Fibroblast of skin of left biceps (primary cell): ENCODE measurements at places on chromosomes 6 and 20.

DNA sequence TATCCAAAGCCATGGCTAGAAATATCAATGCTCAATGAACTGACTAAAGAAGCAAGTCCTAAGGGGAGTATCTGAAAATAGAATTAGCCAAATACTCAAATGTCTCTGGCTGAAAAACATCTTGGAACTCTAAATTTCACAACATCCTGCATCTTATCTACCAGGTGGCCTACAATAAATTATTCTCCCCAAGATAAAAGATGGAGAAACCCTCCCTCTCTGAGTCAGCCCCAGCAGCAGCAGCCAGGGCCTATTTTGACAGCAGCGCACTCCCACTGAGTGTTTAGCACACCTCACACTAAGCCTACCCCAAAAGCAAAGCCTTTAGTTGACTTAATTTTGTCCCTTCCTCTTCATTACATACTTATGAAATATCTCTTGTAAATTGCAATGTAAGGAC lies 5.9 kb downstream of the CALHM6 start:
- DNase-seq = no peak

- DNase-seq = no peak
Measured at GRCh38 chr6:39044181-39044580, 4.4 kb upstream of the GLP1R start.

DNA sequence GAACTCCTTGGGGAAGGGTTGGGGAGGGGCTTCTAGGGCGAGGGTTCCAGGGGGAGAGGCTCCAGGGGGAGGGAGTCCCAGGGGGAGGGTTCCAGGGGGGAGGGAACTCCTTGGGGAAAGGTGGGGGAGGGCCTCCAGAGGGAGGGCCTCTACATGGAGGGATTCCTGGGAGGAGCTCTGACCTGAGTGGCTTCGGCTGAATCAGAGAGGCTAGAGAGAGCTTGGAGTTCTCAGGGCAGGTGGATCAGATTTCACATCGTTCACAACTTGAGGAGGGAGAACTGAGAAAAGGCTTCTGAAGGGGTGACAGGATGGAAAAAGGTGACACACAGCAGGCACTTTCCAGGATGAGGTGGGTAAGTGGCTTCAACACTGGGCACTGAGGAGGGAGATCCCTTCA lies 49.1 kb downstream of the DAAM2 start:
- no peak for DNase-seq

GRCh38 chr6:35400901-35401311 lies 51.2 kb upstream of the FANCE start:
- no peak for DNase-seq

DNA sequence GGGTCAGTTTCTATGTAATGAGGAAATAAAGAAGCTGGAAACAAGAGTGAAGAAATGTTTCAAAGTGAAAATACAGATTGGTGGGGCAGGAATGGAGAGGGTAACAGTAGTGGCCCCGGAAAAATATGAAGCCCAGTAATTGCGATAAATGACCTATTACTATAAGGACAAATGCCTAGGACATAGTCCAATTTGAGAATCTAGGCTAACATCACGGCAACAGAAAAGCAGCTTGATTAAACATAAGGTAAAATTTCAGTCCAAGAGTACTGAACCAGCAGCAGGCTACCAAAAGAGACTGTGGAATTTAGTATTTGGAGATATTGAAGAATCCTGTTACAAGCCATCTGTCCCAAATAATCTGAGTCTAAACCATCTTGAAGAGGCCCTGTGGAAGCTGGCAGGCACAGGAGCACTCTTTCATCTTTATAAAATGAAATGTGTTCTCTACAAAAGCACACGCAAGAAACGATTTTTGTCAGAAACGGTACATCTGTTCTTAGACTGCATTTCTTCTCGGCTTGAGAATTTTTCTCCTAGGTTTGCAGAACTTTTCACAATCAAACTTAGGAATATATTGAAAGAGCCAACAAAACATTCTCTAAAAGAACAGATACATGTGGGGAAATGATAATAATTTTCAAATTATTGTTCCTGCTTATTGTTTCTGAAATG lies 49.3 kb downstream of the ELOVL5 start:
- DNase-seq = no peak

DNA sequence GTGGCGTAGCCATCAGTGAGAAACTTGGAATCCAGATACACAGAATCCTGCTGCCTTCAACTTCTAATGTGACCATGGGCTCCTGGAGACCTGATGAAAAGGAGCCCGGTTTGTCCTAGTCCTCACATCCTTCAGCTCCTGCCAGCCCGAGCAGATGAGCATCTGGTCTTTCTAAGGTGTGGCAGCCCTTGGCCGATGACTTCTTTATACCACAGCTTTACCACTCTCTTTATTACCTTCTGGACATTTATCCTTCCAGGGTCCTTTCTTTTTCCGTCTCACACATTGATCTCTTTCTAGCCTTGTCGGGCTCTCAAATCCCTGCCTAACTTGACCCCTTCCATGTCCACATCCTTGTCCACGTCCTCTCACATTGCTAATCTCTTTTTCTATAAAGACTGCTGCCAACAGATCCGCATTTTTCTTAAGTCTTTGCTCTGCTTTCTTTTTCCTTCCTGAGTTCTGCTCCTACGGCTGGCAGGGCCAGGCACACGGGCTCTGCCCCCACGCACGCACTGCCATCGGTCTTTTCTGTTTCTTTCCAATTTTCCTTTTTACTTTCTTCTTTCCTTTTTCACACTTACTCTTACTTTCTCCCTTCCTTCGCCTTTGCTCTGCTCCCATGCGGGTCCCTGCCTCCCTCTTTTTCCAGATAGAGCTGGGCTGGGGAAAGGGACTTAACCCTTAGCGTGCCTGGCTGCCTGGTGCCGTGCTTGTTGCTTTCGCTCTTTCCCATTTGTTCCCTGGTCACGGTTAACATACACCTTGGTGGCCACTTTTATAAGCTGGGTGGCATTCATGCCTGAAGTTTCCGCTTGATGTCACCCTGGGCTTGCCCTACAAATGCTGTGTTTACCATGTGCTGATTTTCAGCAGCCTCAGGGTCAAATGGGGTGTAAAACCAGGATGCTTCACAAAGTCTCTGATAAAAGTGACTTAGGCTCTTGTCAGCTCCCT lies 9.4 kb upstream of the GMPR start:
- no peak for DNase-seq

DNA sequence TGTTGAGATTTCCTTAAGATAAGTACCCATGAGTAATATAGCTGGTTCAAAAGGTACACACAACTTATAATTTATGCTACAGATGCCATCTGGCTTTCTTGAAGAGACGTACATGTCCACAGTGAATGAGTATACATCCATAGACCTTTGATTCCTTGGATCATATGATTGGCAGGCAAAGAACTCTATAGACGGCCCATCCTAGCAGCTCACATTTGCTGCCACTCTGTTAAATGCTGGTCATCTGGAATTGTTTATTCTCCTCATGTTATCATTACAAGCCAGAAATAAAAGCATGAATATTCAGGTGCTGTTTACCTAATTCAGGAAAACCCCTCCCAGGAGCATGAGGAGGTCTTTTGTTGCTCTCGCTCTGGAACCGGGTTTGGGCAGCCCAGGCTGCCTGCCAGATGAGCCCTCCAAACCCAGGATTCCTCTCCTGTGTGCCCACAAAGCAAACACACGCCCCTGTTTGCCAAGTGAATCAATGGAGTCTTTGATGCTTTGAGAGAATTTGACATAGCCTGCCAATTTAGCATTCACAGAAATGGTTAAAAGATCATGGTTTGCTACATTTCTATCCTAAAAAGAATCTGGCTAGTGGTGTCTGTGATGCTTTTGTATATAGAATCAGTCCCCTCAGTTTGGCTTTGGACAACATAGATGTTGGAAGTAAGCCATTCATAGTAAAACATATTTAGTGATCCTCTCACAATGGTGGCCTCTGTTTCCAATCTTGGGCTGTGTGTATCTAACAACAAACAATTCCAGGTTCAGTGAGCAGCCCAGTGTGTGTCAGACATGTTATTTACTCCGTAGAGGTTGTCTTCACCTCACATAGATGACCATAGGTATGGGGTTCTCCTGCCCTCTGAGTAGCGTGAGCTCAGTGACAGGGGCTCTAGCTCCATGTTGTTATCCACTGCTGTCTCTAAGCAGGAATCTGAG lies 17.5 kb upstream of the PLCG1 start:
- DNase-seq = no peak

DNA sequence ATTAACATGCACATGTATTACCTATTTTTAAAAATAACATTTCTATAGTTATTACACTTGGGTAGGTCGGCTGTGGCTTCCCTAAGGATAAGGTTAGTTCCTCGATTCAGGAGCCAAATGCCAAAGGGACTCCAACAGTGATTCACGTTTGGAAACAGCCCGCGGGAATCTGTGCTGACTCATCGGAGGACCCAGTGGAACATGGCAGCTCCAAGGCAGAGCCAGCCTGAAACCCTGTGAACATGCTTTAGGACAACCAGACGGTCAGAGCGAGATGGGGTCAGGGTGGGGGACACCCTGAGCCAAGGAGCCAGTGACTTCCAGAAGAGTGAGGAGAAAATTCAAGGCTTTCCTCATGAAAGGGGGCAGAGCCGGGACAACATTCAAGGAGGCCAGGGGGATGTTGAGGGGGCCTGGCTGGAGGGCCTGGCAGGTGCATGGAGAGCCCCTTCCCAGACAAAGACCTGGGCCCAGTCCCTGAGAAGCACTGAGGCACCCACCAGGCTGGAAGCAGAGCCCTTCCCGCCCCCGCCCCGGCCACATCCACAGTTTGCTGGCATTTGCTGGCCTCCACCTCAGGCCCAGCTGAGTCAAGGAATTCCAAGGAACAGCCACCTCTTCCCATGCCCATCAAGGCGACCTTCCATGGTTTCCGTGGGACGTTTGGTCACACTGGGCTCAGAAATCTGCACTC lies 133.2 kb downstream of the SNX5 start:
- DNase-seq = no peak

DNA sequence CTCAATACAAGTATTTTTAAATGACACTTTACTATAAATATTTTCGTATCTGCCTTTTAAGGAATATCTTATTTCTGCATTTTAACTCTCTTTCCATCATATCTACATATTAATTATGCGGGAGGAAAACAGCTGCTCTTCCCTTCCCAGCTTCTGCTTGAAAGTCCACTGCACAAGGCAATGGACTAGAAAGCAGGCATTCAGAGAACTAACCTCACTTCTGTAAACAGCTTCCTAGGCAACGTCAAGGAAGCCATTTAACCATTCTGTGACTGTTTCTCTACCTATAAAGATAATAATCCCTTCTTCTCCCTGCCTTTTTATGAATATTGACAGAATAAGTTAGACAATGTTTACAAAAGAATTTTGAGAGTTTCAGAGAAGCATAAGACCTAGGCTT lies 319.4 kb downstream of the BTBD9 start:
- no peak for DNase-seq

DNA sequence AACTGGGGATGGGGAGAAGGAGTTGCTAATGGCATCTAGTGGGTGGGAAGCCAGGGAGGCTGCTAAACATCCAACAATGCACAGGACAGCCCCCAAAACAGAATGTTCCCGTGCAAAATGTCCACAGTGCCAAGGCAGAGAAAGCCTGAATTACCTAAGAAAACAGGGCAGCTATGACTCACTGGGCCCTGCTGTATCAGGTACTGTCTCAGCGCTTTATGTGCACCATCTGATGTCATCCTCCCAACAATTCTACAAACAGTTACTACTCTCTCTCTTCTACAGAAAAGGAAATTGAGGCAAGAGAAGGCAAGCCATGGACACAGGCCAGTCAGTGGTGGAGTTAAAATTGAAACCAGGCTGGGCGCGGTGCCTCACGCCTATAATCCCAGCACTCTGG lies 3.1 kb downstream of the YTHDF1 start:
- no peak for DNase-seq

DNA sequence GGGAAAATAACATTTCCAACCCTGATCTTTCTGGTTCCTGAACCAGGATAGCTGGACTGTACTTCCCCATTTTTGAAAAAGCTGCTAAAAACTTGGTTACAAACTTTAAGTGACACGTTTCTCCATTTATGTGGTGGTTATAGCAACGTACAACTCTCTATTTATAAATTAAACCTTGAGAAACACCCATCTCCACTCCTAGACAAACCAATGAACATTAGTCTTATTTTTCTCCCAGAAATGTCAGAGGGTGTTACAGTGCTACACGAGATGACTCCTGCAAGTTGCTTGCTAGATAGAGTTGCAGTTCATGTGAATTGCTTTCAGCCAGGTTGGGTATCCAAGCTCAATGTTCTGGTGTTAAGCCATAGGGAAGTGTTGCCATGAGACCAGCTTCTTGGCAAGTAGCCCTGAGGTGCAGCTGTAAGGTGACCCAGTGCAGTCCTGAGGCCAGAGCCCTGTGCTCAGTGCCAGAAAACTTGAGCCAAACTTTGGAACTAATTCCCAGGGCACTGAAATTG lies 51.3 kb upstream of the REV3L start:
- no peak for DNase-seq

DNA sequence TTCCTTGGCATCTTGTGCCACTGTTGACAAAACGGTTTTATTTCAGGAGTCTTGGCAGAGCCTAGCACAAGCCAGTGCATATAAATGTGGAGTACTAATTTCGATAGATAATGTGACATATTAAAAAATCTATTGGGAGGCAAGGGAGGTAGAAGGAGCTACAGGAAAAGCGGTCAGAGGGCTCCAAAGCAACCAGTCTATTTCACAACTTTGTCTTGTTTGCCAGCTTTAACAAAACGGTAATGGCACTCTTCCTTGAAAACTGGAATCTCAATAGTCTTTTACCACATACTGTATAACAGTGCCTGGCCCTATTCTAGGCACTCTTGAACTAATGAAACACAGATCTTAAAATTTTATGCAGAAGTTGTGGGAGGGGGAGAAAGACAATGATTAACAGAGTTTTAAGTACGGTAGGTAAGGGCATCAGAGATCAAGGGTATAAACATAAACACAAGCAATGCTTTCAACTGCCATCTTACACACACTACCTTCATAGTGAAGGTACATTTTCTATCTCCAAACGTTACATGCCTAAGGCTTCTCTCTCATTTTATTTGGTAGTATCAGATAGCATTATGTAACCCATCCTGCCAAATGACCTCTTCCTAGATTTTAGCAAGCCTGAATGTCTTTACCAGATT lies 33.5 kb upstream of the SYNCRIP start:
- no peak for DNase-seq

DNA sequence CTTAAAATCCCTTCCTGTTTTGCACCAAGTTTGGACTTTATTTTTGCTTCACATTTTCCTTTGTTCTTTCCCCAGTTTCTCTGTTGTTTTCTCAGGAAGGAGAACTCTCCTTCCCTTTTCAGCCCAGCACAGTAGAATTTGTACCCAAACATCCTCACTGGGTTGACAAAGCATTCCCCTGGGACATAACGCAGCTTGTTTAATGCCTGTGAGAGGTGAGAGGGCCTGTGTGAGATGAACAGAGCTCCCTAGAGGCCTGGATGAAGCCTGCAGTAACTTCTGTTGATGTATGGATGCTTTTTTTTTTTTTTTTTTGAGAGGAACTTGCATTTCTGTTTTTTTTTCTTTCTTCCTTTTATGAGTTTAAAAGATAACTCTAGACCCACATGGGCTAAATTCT lies 104.9 kb upstream of the SLC22A23 start:
- DNase-seq = no peak

DNA sequence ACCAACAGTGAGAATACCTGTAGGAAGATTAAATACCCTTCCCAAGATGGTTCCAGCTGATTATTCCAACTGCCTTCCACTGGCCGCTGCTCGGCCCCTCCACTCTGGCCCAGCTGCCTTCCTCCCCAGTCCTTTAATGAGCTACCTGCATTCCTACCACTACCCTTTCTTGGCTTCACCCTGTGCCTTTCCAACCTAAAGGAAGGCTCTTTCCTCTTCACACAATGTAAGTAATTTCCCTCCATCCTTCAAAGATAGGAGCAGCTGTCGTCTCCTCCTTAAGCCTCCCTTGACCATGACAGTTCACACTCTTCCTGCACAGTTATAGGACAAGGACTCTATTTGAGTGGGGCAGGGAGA lies 16.2 kb upstream of the SNX9 start:
- no peak for DNase-seq
